NCI-H446 treated with DMSO at 0.1 percent for 48 hours (cell line): ENCODE measurements at places on chromosomes 1 and 21.

- no peak for DNase-seq
These were observed 91.8 kb downstream of the C21orf91 start for GRCh38 chr21:17727361-17727760.

GRCh38 chr1:36178471-36179219 lies 22.7 kb downstream of the MAP7D1 start:
- DNase-seq = no peak

DNA sequence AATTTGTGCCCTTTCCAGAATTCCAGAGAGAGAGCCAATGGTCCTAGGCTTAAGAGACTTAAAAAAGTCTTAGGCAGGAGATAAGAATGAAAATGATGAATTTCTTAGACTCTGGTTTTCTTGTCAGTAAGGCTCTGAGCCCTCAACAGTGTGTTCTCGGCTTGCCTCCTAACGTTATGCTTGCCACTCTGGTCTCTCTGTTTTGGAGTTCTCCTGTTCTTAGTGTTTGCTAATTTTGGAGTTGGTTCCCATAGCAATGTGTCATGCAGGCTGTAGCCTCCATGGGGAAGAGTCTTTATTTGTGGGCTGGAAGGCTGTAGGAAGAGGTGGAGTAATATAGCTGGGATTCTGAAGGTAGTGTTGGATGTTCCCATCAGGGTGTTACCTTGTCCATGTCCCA lies 19.9 kb downstream of the TBX19 start:
- no peak for DNase-seq

- DNase-seq = no peak
These were observed 479 bp downstream of the RGS16 start for GRCh38 chr1:182603646-182604174.

- no peak for DNase-seq
These were observed 32.3 kb upstream of the ETS2 start for GRCh38 chr21:38773099-38774061.

DNA sequence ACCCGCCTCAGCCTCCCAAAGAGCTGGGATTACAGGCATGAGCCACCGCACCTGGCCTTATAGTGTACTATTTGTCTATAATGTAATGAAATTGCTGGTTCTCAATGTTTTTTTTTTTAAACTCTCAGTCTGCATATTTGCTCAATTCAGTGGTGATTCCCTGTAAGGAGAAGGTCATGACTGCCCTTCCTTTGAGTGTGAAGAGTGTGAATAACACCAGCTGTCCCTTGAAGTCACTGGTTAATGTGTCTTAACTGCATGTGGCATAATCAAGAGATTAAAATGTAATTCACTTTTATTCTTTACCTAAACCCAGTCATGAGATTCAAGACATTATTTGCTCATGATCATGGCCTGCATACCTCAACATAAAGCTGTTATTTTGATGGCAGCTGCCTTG lies 30.5 kb downstream of the MTF2 start:
- no peak for DNase-seq

GRCh38 chr1:102435483-102435882 lies 438.8 kb upstream of the OLFM3 start:
- DNase-seq = no peak

GRCh38 chr1:227917081-227917950 lies 30.4 kb downstream of the WNT9A start:
- no peak for DNase-seq
